ENCODE measurements at places on chromosomes 11 and 22.

- no peak for DNase-seq
Measured at GRCh38 chr11:95074792-95075563, 8.3 kb downstream of the SRSF8 start.

DNA sequence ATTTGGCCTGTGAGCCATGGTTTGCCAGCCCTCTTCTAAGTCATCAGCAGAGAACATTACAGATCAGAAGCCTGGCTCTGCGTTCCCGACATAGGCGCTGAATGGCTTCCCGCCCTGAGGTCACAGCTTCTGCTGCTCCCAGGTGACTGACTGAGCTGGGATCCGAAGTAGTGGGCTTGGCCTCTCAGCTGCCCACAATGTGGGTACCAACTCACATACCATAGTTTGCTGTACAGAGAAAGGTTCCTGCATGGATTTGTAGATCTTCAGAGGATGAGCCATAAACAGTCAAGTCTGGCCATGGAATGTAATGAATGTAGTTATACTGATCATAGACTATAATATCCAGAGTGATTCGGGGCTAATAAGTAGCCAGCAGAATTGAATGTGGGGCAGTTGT is 42.6 kb downstream of the TEAD1 start:
- DNase-seq, result no peak

GRCh38 chr11:22703040-22703439 is 36.6 kb downstream of the GAS2 start:
- no peak for DNase-seq

- no peak for DNase-seq
Measured at GRCh38 chr11:65298131-65298535, 16.5 kb upstream of the CDC42EP2 start.

- DNase-seq, result no peak
Measured at GRCh38 chr11:4654635-4655369, 11.0 kb downstream of the OR51E1 start.

Measured in T-helper 2 cell (primary cell).